Activated CD8-positive, alpha-beta T cell treated with anti-CD3 and anti-CD28 coated beads, Interleukin-2, amount 10 ng/mL, durations not matched to agents 7 days and 5 days (primary cell): ENCODE measurements at places on chromosomes 6 and 20.

- DNase-seq = no peak
Measured at GRCh38 chr6:81172056-81172740, 580.3 kb downstream of the TENT5A start.

GRCh38 chr6:112480553-112480952, 133.4 kb downstream of the RFPL4B start:
- DNase-seq = no peak

- DNase-seq = no peak
Measured at GRCh38 chr6:132456700-132457143, 55.4 kb upstream of the MOXD1 start.

GRCh38 chr6:1018041-1018440, 293.9 kb upstream of the FOXQ1 start:
- no peak for DNase-seq

DNA sequence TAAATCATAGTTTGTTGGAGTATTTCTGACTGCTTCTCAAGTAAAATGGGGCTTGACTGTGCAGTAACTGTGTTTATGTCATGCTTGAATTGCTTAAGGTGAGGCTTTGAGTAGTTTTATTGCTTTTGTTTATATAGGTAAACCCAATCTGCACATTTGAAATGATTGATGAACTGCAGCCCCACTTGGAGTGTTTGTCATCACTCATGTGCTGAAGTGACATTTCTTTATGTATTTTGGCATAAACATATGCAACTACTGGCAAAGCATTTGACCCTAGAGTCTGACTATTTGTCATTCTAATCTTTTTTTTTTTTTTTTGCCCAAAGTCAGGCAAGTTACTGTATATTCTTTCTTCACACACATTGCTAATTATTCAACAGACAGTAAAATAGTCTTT, 491.4 kb upstream of the POU3F2 start:
- no peak for DNase-seq

DNA sequence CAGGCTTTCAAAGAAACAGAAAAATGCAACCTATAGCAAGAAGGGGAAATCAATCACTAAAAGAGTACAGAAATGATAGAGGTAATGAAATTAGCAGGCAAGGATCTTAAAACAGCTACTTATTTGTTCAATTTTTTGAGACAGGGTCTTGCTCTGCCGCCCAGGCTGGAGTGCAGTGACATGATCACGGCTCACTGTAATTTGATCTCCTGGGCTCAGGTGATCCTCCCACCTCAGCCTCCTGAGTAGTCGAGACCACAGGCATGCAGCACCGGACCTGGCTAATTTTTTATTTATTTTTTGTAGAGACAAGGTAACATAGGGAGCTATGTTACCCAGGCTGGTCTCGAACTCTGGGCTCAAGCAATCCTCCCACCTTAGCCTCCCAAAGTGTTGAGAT, 21.6 kb downstream of the TFB1M start:
- no peak for DNase-seq

GRCh38 chr20:52959125-52959524, 13.0 kb upstream of the TSHZ2 start:
- no peak for DNase-seq

GRCh38 chr6:83860359-83860755, 868 bp downstream of the CYB5R4 start:
- no peak for DNase-seq

DNA sequence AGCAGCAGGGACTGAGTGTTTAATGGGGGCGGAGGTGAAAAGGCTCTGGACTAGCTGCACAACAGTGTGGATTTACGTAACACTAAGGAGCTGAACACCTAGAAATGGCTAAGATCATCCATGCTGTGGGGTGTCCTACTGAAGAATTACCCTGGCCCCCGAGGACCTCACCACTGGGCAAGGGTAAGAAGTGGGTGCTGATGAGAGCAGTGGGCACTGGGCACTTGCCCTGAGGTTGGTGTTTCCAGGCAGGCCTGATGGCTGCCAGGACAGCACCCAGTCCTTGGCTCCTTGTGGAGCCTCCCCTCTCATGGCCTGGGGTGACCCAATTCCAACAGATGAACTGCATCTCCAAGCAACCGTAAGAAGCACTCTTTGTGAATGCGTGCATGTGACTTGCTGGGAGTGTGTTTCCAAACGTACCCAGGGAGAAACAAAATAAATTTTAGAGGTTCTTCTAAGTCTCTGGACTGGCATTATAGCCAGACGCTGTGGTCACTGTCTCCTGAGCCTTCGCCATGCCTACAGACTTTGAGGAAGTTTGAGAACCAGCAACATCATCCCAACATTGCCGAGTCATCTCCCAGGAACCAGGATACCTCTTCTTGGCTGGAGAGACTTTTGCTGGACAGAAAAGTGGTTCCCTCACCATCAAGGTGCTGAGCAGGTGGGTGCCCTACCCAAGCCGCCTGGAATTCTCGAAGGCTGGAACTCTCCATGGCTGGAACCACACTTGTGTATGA, 245.9 kb downstream of the ERMARD start:
- DNase-seq = no peak

DNA sequence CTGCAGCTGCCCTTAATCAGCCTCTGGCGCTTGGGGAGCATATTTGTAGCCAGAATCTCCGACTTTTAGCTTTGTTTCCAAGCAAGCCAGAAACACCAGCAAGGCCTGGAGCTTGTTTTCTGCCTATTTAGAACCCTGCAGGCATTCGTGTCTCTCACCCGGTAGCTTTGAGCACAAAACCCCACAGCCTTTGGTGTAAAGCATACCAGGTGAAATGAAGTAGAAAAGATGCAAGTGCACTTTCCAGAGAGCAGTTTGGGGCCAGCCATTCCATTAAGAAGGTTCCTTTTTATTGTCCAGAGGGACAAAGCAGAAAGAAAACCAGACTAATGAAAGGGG, 736 bp downstream of the FAM217B start:
- DNase-seq = no peak

DNA sequence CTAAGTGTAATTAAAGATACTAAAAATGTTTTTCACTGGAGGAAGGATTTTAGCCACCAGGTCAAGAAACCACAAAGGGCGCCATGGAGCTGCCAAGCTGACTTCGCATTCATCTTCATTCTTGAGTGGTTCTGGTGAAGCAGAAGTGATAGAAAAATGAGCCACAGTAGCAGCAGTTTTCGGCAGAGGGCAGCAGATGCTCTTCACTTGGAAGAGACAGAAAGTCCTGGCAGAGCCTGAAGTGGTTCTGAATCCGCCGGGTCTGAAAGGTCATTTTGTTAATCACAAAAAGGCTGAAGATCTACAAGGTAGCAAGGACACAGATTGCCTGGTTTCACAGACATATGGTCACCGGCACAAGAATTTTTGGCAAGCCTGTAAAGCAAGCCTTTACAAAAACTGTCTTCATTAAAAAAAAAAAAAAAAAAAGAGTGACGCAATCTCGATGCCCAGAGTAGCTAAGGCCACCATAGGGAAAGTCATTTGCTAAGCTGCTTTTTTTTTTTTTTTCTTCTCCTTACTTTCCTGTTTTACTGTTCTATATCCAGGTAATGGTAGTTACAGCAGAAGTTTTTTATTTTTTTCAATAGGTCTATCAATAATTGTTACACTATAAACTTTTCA, 345.1 kb upstream of the AGPAT4 start:
- DNase-seq = no peak

- peak; percentile 58 for DNase-seq
Measured at GRCh38 chr20:1666802-1667201, 9.2 kb upstream of the SIRPG start.

DNA sequence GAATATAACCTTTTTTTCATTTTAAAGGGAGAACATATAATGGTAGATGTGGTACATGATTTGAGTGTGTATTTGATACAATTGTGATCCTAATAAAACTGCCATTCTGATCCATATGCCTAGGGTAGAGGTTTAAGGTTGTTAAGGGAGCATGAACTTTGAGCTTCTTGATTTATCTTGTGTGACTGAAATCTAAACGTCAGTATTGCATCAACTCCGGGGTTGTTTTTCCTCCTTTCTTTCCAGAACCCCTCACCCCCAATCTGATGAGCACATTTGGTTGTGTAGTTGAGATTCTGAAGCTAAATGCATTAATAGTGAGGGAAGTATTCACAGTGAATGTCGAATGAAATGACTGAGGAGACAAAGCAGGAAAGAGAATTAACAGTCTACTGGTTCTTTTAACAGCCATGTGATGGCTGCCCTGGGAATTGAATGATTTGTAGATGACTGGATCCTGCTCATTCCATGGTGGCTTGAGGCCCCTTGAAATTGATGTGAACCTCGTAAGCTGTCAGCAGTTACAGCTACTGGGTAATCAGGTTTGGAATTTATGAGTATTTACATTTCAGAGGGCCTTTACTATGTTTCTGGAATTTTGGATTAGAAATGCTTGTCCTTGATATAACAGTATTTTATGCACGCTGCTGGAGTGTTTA, 44.8 kb downstream of the FARS2 start:
- no peak for DNase-seq

DNA sequence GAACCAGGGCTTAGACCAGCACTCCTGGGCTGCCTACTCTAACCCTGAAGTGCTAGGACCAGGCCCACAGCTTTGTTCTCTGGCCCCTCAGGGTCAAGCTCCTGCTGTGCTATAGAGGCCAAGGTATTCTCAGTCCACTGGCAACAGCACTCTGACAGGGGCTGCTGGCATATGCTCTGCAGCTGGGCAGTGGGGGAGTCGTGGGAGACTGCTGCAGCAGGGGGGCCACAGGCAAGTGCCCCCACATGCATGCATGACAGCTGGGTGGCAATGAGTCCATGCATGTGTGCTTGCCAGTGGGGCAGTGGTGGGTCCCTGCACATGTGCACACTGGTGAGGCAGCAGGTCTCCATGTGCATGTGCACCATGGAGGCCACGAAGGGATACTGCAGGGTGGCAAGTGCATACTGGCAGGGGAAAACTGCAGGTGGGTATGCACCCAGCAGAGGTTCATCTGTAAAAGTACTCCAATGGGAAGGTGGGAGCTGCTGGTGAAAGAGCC, 364.9 kb upstream of the IRAK1BP1 start:
- no peak for DNase-seq

GRCh38 chr6:141969201-141969600, 163.5 kb upstream of the GJE1 start:
- no peak for DNase-seq

GRCh38 chr6:64672131-64672530, 1034.9 kb downstream of the EYS start:
- DNase-seq = no peak

DNA sequence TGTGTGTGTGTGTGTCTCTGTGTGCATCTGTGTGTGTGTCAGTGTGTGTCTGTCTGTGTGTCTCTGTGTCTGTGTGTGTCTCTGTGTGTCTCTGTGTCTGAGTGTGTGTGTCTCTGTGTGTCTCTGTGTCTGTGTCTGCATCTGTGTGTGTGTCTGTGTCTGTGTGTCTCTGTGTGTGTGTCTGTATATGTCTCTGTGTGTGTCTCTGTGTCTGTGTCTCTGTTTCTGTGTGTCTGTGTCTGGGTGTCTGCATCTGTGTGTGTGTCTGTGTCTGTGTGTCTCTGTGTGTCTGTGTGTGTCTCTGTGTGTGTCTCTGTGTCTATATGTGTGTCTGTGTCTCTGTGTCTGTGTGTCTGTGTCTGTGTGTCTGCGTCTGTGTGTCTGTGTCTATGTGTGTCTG, 207.8 kb downstream of the TAF4 start:
- DNase-seq = no peak

- no peak for DNase-seq
Measured at GRCh38 chr6:157541618-157542413, 160.8 kb downstream of the ZDHHC14 start.

DNA sequence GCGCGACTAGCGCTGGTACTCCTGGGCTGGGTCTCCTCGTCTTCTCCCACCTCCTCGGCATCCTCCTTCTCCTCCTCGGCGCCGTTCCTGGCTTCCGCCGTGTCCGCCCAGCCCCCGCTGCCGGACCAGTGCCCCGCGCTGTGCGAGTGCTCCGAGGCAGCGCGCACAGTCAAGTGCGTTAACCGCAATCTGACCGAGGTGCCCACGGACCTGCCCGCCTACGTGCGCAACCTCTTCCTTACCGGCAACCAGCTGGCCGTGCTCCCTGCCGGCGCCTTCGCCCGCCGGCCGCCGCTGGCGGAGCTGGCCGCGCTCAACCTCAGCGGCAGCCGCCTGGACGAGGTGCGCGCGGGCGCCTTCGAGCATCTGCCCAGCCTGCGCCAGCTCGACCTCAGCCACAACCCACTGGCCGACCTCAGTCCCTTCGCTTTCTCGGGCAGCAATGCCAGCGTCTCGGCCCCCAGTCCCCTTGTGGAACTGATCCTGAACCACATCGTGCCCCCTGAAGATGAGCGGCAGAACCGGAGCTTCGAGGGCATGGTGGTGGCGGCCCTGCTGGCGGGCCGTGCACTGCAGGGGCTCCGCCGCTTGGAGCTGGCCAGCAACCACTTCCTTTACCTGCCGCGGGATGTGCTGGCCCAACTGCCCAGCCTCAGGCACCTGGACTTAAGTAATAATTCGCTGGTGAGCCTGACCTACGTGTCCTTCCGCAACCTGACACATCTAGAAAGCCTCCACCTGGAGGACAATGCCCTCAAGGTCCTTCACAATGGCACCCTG, 1.6 kb downstream of the TPBG start:
- DNase-seq = peak; percentile 20

- DNase-seq = peak; percentile 90
Measured at GRCh38 chr20:64077876-64078551, 1.3 kb downstream of the RGS19 start.

DNA sequence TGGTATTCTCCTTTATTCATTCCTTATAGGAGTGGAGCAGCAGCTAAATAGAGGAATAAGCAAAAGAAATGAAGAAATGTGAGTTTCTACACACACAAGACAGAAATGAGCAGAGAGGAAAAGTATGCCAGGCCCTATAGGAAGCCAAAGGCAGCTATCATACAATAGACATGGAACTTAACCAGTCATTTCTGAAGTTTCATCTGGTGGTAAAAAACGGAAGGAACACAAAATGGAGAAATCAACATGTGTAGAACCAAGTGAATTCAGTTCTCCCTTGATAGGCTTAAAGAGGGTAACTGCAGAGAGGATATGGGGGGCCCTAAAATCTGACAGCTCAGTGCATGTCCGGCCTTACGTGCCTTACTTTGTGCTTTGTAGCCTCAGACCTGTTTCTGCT, 44.6 kb downstream of the TSBP1 start:
- no peak for DNase-seq

DNA sequence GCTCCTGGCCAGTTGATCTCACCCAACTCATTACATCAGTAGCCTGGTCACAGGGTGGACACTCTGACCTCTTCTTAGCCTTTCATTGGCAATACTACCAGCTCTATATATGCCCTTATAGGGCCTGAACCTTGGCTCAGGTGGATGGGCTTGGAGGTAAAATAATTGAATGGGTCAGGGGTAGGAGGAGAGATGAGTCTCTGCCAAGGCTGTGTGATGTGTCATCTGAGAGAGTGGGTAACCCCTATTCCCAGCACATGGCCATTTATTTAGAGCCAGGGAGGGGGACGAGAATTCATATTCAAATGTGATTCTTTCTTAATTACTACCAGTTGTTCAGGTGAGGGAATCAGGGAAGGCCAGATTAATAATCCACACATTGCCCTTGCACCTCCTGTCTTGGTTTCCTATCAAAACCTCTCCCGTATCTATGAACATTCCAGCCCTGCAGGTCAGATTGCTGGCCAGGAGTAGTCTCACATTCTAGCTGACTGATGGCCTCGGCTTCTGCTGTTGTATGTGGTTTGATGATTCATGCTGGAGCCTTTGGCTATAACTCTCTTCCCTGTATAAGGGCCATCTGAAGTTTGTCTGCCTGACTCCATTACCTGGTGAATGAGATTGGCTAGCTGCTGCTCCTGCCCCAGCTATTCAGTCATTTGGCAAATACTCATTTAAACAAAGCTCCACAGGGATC, 13.4 kb downstream of the C20orf173 start:
- DNase-seq = no peak

- peak; percentile 95 for DNase-seq
Measured at GRCh38 chr6:149082320-149082719, 235.2 kb upstream of the TAB2 start.

- no peak for DNase-seq
Measured at GRCh38 chr6:137320271-137320670, 101.1 kb upstream of the IFNGR1 start.
